ENCODE measurements at places on chromosomes 1 and 21.
A peak's percentile ranks its signal among the peaks of the same experiment; 100 is the strongest.

DNA sequence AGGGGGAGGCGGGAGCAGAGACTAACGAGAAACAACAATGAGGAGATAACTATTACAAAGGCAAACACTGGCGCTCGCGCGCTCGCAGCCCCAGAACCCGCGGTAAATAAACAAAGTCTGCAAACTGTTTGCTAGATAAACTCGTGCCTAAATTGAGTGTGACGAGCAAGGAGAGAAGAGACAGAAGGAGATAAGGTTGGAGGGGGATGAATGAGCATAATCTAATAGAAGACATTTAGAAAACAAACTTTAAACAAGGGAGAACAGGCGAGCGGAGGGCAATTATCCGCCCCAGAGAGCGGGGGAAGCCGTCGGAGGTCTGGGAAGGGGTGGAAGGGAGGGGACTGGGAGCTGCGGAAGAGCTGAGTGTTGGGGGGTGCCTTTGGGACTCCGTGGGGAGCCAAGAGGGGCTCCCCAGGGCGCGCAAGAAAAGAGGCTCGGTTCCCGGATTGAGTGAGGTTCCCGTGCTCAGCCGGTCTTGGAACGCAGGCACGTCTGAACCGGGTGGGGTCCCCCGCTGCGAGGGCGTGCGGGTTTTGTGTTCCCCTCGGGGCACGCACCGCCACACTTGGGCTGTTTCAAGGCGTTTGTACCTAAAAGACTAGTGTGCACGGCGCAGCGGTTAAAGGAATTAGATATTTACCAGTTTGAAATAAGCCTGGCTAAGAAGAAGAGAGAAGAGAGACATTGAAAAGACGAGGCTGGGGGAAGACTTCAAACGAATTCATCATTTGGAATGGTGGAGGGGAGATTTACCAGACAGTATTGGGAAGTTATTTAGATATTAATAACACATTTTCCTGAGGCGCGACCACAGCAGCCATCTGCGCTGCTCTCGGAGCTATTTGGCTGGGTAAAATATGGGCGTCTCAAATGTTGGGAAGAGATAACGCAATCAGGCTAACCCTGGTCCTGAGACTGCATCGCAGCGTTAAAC, 10.6 kb downstream of the PAX7 start:
- DNase-seq = no peak

GRCh38 chr1:1625404-1625775, 6.6 kb upstream of the MMP23B start:
- DNase-seq = no peak

DNA sequence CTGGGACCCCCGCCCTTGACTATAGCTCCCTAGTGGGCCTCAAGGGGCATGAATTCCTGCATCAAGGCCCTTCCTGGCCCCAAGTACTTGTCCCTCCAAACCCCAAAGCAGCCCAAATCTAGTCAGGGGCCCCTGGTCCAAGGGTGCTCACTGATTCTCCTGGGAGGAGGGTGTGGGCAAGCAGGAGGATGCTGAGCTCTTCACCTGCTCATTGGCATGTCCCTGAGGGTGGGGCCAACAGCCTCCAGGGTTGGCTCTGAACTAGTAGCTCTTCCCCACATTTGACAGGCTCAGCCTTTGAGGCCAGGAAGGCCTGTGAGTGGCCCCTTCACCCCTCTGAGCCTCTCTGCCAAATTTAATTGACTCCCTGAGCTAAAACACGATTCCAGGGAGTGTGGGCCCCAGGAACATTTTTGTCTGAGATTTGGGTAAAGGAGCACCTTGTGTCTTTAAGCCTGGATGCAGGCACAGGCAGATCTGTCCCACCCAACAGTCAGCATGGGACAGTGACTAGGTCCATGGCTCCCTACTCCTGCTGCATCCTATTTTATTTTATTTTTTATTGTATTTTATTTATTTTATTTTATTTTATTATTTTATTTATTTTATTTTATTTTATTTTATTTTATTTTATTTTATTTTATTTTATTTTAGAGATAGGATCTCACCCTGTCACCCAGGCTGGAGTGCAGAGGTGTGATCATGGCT, 11.0 kb upstream of the WNT9A start:
- DNase-seq = no peak

DNA sequence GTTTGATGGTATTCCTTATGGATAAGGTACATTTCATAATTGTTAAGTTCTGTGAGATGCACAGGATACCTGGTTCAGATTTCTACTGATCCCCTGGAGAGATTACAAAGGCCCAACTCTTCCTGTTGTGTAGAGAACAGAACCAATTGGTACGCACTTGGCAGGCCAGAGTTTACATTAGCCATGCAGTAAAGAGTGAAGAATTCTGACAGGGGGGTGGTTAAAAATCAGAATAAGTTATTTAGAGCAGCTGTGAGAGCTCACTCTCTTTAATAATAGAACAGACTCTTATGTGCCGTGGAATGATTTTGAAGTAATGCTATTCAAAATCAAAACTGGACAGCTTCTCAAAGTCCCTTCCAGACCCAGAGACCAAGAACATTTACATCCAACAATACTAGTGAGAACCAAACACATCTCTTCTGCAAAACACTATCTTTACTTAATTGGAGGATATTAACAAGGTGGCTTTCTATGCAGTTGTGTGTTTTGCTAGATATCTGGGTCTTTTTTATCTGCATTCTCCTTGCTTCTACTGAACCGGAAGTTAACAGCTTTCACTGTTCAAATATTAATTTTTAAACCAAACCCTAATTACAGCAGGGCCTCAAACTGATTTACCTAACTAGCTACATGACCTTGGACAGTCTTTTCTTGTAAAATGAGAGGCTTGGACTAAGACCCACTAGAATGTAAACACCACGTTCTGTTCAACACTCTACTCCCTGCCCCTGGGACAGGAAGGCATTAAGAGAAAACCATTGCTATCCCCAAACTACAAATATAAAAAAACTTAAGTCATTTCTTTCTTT, 4.0 kb downstream of the USP24 start:
- DNase-seq = no peak

DNA sequence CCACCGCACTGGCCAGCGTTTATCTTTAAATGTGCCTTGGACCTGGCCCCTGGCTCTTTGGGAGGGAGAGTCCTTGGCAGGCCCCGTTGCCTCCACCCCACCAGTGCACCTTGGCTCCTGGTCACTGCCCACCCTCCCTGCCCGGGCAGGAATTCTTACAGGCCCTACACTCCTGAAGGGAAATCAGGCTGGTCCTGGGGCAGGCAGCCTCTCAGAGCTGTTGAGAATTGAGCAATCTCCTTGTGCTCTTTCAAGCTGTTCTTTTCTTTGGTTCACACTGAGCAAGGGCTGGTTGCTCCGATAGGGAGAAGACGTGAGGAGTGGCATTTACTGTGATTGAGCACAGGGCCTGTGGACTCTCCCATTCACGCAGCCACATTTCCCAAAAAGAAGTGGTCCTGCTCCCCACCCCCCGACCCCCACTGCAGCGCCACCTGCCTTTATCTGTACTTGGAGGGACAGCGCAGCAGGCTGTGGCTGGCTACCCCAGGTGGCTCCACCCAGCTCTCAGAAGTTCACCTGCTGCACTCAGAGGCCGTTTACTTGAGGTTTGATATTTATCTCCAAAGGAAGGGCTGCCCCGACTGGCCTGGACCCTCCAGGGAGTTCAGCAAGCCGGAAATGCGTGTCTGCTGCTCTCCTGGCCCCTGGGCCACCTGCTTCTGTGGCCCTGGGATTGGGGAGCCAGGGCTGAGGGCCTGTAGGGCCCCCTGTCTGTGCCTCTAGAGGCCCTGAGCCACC, 47.8 kb downstream of the SKI start:
- no peak for DNase-seq

DNA sequence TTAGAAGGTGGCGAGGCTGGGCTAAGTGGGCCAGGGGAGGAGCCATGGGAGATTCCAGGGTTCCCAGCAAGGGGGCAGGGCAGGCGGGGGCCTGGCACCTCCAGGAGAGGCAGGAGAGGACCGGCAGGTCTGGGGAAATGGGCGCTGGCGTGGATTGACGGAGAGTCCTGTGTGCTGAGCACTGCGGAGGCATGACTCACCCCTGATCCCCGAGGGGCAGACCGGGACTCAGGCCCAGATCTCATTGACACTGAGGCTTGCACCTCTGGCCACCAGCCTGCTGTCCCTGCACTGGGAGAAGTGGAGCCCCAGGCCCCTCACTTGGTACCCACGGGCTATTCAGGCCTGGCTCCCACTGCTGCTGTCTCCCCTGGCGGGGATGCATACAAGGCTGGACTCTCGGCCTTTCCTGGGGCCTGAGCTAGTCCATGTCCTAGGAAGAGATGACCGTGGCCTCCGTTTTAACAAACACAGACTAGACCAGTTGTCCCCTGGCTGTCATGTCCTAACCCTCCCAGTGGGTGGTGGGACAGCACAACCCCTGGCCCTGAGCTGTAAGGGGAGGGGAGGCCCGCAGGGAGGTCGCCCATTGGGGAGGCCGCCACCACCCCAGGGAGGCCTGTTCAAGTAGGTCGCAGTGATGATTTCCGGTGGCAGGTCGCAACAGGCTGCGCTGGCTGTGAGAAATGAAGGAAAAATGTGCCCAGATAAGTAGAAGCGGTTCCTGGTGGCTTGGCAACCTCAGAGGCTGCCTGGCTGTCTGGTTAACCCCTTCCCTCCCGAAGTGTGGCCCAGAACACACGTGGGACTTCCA, 39.7 kb downstream of the RIPK4 start:
- peak; percentile 90 for DNase-seq

DNA sequence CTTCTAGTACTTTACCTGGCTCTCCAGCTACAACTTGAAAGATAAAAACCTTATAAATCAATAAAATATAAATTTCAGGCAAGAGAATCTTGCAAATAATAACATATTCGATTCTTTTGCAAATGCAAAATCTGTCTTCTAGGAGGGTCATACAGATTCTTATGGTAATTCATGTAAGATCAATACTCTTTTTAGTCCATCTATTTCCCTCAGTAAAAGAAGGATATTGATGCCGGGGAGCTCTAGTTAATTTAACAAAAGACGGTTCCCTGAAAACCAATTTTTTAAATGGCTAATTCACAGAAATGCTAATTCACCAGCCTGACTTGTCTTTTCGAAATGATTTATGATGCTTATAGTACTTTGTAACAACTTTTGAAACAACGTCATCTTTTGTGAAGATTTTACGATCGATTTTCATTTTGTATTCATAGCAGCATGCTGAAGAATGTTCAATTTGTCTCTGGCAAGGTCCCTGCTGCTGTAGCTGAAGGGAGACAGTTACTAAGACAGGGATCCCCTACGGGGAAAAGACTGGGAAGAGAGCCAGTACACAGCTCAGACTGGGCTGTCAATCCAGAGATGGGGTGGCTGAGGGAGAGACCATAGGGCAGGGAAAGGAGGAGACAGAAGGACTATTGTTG, 90.6 kb upstream of the SPAG17 start:
- DNase-seq = no peak

GRCh38 chr1:6807782-6808181, 22.5 kb downstream of the CAMTA1 start:
- no peak for DNase-seq

GRCh38 chr1:208184966-208185654, 59.1 kb downstream of the PLXNA2 start:
- no peak for DNase-seq

- DNase-seq = peak; percentile 67
These were observed 7.3 kb downstream of the GLMN start for GRCh38 chr1:92291372-92291999.

DNA sequence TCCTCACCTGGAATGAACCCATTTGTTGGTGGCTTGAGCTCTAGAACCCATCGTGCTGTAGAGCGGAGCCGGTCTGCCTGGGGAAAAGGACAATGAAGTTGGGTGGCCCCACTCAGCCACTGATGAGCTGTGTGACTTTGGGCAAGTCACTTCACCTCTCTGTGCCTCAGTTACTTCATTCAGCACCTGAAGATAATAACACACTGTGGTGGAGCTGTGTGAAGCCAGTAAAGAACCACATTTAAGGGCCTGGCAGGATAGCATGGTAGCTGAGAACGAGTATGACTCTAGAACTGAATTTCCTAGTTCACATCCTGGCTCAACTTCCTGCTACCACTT, 37.1 kb downstream of the EPHB2 start:
- no peak for DNase-seq

GRCh38 chr1:204405988-204406387, 5.6 kb downstream of the PPP1R15B start:
- DNase-seq = no peak

- peak; percentile 8 for DNase-seq
These were observed 19.9 kb downstream of the SGIP1 start for GRCh38 chr1:66553846-66554245.

GRCh38 chr1:198598796-198599321, 40.0 kb upstream of the PTPRC start:
- no peak for DNase-seq

GRCh38 chr1:22159891-22160290, 17.0 kb upstream of the WNT4 start:
- DNase-seq = no peak

DNA sequence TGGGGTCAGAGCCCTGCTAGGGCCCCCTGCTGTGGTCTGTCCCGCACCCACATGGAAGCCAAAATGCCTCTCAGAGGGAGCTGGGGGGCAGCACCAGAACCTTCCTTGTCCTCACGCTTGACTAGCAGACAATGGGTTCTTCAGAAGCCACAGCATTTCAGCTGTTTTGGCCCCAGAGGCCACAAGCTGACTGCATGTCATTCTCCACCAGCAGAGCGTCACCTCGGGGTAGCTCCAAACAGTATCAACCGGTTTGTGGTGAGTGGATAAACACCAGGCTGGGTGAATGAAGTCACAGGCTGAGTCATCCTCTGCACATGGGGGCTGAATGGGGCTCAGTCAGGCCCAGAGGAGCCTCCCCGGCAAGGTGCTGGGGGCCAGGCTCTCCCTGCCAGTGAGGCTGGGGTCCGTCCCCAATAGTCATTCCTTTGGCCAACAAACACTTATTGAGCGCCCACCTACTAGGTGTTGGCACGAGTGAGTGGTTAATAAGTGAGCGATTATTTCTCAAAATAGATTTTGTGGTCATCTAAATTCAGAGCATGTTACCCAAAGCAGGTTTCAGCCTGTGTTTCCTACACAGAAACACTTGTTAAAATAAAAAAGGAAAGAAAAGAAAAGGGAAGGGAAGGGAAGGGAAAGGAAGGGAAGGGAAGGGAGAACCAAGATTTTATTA, 9.1 kb downstream of the OLIG1 start:
- peak; percentile 71 for DNase-seq

DNA sequence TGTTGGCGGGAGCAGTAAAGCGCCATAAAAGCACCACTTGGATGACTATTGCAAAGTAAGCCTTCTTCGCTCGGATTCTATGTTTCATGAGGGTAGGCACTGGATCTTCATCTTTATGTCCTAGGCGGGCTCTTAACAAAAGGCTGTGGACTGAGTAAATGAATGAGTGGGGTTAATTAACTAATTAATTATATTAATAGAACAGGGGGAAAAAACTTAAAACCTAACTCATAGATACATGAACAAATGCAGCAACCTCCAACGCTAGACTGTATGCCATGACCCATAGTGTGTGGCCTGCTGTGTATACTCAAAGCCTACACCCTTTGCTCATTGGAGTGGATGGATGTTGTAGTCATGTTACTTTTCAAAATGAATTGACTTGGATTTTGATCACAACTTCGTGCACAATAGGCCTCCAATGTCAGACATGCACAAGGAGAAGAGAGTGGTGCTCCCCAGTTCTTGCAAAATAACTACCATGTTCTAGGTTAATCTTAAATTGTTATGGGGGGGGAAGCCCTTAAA, 417 bp upstream of the GFI1 start:
- DNase-seq = no peak

Data from AG08395 (cell line).